ENCODE measurements at places on chromosomes 3 and 15.

GRCh38 chr3:122956693-122957455 lies 70.7 kb downstream of the SEMA5B start:
- no peak for DNase-seq

- DNase-seq: no peak
Measured at GRCh38 chr3:133831966-133832801, 26.6 kb downstream of the SRPRB start.

GRCh38 chr15:36517758-36518157 lies 61.7 kb upstream of the CDIN1 start:
- DNase-seq: no peak

- DNase-seq: no peak
Measured at GRCh38 chr3:129645286-129645685, 38.8 kb upstream of the PLXND1 start.

- DNase-seq: no peak
Measured at GRCh38 chr15:95263751-95264150, 1032.4 kb downstream of the MCTP2 start.

DNA sequence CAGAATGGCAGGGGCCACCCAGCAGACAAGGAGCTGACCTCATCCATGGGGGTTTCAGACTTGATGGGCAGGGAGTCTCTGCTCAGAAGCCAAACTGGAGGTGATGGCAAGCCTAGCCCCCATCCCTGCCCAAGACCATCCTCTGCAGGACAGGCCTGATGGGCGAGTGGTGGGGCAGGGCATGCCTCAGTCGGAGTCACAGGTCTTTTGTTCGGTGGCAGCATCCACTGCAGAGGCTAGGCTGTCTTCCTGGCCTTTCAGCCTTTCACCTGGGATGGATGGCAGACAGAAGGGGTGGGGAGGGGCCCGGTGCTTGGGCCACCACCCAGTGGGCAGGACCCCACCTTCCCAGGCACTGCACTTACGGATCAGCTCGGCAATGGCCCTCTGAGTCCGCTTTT lies 44.4 kb downstream of the PTH1R start:
- no peak for DNase-seq

- no peak for DNase-seq
Measured at GRCh38 chr3:191557322-191557721, 96.4 kb downstream of the PYDC2 start.

DNA sequence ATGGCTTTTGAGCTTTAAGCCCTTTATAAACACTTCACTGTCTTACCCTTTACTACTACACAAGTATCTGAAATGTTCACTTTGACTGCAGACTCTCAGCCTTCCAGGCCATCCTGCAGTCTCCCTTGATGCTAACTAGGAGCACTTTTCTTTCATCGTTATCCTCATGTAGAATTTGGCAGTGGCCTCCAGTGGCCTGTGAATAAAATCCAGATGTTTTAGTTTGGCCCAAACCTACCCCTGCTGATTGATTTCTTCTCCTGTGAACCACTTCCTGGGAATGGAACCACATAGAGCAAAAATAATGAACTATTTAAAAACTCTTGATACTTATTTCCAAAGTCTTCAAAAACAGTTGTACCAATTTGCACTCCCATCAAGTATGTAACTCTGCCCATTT lies 271.9 kb downstream of the FEZF2 start:
- DNase-seq: no peak
